ENCODE measurements at places on chromosomes 4 and X. TPM values are rescaled to one million over a fixed set of nuclear protein-coding genes. Genes with fewer than 3 reads are reported as not detected.
A peak's percentile ranks its signal among the peaks of the same experiment; 100 is the strongest.

DNA sequence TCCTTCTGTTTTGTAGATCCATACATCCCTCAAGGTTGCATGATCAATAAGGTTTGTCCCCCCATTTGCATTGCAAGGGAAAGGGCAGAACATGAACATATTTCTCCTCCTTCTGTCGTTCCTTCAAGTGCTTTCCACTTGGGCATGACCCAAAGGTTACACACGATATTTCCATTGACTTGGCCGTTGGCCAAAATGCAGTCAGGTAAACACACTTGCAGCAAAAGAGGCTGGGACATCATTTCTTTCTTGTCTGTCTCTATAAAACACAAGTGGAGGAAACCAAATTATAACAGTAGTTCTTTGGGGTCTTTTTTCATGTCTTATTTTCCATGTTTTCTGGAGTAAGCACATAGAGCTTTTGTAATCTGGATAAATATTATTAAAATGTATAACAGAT lies 156.1 kb downstream of the FRAS1 start:
- no peak overlapping the region for H3K4me3 ChIP-seq
- H3K27ac ChIP-seq, result no peak overlapping the region
- peaks cover 4% of the 10 kb centered on the region for H3K27me3 ChIP-seq
- H3K4me1 ChIP-seq, result no peaks in the 10 kb centered on the region
- no peaks in the 10 kb centered on the region for H3K36me3 ChIP-seq
- no peak for DNase-seq

DNA sequence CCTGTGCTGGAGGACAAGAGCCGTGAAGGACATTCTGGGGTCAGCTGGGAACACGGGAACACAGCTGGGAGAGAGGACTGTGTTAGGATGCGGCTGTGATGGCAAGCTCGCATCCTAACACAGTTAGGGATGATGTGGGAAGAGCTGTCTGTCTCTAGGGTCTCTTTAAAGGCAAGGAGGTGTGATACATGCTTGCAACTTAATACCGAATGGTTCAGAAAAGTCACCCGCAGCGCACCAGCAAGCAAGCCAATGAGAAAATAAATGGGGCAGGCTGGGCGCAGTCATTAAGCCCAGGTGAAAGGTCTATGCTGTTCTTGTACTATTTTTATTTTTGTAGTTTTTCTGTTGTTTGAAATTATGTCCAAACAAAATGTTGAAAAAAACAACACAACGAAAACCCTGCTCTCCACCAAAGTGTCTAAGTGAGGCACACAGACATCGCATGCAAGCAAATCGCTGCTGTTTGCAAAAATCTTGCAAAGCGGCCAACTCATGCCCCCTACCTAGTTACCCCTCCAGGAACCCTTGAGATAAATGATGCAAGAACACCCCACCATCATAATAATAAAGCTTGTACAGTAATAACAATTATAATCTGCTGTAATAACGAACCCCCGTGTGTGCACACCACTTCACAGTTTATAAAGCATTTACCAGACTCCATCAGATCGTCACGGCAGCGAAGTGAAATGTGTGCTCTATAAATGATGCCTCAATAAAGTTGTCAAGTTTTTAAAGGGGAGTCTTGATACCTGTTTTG lies 17.9 kb upstream of the ADRA2C start:
- no peaks in the 10 kb centered on the region for H3K36me3 ChIP-seq
- no peaks in the 10 kb centered on the region for H3K4me1 ChIP-seq

- H3K4me3 ChIP-seq, result no peak overlapping the region
- DNase-seq, result no peak
- H3K36me3 ChIP-seq, result no peaks in the 10 kb centered on the region
Observed at GRCh38 chr4:160835789-160836188, 1328.0 kb downstream of the FSTL5 start.

GRCh38 chrX:132022967-132023895 lies at the start of gene STK26:
Gene STK26, plus strand, starts transcription at chrX:132023302. Its CDS starts 316 bp downstream, at chrX:132023618.
- H3K4me3 ChIP-seq, result peak within 1 kb of the TSS; percentile 91
- peak; percentile 85 for DNase-seq
- peaks cover 36% of the 10 kb centered on the region for H3K4me1 ChIP-seq
- peak within 1 kb of the TSS; percentile 94 for H3K27ac ChIP-seq
- peaks cover 12% of the 10 kb centered on the region for H3K36me3 ChIP-seq
- no peaks in the 10 kb centered on the region for H3K27me3 ChIP-seq

GRCh38 chr4:825063-825970 lies 612 bp downstream of the CPLX1 start:
- no peak overlapping the region for H3K27ac ChIP-seq
- no peak overlapping the region for H3K4me3 ChIP-seq
- H3K36me3 ChIP-seq, result no peaks in the 10 kb centered on the region

DNA sequence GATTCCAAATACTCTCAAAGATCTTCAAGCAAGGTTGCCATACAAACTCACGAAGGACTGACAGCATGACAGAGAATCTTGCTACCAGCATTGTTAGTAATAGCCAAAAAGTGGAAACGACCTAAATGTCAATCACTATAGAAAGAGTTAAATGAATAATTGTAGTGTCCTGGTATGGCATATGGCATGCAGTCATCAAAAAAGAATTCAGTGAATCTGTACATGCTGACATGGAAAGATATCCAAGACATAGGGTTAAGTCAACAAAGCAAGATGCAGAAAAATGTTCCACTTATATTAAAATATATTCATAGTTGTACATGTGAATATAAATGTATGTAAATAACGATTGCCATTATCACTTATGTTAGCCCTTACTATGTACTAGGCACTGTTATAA lies 37.6 kb downstream of the SRPX2 start:
- no peaks in the 10 kb centered on the region for H3K4me1 ChIP-seq
- no peaks in the 10 kb centered on the region for H3K36me3 ChIP-seq
- peaks cover 5% of the 10 kb centered on the region for H3K27me3 ChIP-seq
- no peak overlapping the region for H3K27ac ChIP-seq
- no peak for DNase-seq
- H3K4me3 ChIP-seq, result no peak overlapping the region

- H3K36me3 ChIP-seq, result no peaks in the 10 kb centered on the region
- no peak for DNase-seq
- no peaks in the 10 kb centered on the region for H3K27me3 ChIP-seq
Observed at GRCh38 chr4:83504503-83504902, 19.6 kb upstream of the ABRAXAS1 start.

DNA sequence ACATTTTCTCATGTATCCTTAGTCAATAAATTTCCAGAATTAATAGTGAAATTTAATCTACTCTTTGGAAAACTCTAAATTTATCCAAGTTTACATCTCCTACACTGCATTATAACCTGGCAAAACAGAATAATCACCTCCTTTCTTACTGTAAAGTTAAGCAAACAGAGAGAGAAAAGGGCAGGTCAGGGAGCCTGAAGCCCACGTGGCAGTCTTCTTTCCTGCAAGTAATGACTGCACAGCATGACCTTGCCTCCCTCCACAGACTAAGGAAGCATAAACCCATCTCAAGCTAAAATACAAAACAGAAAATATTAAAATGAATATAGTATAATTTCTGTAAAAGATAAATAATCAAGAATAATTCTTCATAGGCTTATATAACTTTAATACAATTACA lies 1153.0 kb downstream of the C4orf33 start:
- no peak overlapping the region for H3K27ac ChIP-seq
- no peaks in the 10 kb centered on the region for H3K4me1 ChIP-seq
- H3K36me3 ChIP-seq, result no peaks in the 10 kb centered on the region
- H3K27me3 ChIP-seq, result no peaks in the 10 kb centered on the region
- no peak for DNase-seq
- H3K4me3 ChIP-seq, result no peak overlapping the region

GRCh38 chr4:24078347-24078962 lies 188.6 kb upstream of the PPARGC1A start:
- no peaks in the 10 kb centered on the region for H3K36me3 ChIP-seq
- DNase-seq, result no peak
- no peaks in the 10 kb centered on the region for H3K27me3 ChIP-seq

DNA sequence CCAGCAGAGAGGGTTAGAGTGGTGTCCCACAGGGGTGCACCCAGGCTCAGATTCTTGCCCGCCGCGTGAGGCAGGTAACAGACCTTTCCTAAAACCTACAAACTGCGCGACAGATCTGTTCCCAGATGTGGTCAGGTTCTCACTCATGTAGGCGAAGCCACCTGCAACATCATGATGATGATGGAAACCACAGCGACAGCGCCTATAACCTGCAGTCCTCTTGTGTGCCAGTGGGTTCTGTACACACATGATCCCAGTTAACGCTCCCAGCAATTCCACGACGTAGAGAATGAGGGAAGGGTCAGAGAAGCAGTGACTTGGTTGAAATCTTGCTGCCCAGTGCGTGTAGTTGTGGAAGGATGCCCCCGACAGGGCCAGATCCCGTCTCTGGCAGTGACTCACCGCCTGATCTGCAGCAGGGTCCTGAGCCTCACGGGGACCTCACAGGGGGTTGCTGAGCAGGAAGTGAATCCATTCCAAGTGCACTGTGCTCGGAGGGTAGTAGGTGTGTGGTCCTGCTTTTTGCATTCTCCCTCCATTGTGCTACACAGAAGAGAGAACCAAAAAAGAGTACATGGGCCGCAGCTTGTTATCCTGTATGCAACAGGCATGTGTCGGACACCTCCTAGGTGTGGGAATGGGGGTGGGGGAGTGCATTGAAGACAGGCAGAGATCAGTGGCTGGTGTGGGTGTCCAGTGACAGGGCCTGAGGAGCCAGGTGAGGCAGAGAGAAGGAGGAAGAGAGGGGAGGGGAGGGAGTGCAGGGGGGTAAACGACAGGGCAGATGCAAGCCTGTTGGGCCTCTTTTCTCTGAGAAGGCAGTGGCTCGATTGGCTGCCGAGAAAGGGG lies 66.6 kb downstream of the MTMR1 start:
- H3K4me1 ChIP-seq, result peaks cover 10% of the 10 kb centered on the region
- H3K27ac ChIP-seq, result no peak overlapping the region
- H3K27me3 ChIP-seq, result no peaks in the 10 kb centered on the region
- DNase-seq, result no peak
- H3K36me3 ChIP-seq, result peaks cover 16% of the 10 kb centered on the region

- H3K36me3 ChIP-seq, result no peaks in the 10 kb centered on the region
- no peak overlapping the region for H3K4me3 ChIP-seq
- peaks cover 6% of the 10 kb centered on the region for H3K27me3 ChIP-seq
- DNase-seq, result no peak
- no peaks in the 10 kb centered on the region for H3K4me1 ChIP-seq
- no peak overlapping the region for H3K27ac ChIP-seq
Observed at GRCh38 chrX:16251782-16252181, 84.5 kb downstream of the MAGEB17 start.

- no peak for DNase-seq
- no peak overlapping the region for H3K4me3 ChIP-seq
- H3K27ac ChIP-seq, result no peak overlapping the region
- peaks cover 2% of the 10 kb centered on the region for H3K36me3 ChIP-seq
Observed at GRCh38 chrX:39299615-39300014, 498.4 kb downstream of the MID1IP1 start.

DNA sequence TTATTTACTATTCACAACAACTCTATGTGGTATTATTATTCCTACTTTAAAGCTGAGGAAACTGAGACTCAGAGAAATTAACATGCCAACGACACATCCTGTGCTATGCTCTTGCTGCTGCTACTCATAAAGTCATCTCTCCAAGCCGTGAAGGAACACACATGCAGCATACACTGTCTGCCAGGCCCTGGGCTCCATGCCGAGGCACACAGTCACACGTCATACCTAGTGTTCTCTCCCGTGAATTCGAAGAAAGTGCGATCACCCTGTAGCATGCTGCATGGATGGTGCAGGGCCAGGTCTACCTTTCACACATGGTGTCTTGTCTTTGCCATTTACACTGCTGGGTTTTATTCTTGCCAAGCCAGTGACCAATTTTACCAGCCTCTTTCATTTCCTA lies 34.1 kb downstream of the TBC1D1 start:
- DNase-seq, result no peak
- peaks cover 26% of the 10 kb centered on the region for H3K36me3 ChIP-seq
- peaks cover 27% of the 10 kb centered on the region for H3K4me1 ChIP-seq
- H3K27ac ChIP-seq, result no peak overlapping the region
- H3K27me3 ChIP-seq, result no peaks in the 10 kb centered on the region
- H3K4me3 ChIP-seq, result no peak overlapping the region

GRCh38 chrX:111581086-111581485 lies 69.6 kb downstream of the SERTM2 start:
- H3K4me3 ChIP-seq, result no peak overlapping the region
- H3K27me3 ChIP-seq, result no peaks in the 10 kb centered on the region
- no peak for DNase-seq
- no peak overlapping the region for H3K27ac ChIP-seq
- no peaks in the 10 kb centered on the region for H3K36me3 ChIP-seq

DNA sequence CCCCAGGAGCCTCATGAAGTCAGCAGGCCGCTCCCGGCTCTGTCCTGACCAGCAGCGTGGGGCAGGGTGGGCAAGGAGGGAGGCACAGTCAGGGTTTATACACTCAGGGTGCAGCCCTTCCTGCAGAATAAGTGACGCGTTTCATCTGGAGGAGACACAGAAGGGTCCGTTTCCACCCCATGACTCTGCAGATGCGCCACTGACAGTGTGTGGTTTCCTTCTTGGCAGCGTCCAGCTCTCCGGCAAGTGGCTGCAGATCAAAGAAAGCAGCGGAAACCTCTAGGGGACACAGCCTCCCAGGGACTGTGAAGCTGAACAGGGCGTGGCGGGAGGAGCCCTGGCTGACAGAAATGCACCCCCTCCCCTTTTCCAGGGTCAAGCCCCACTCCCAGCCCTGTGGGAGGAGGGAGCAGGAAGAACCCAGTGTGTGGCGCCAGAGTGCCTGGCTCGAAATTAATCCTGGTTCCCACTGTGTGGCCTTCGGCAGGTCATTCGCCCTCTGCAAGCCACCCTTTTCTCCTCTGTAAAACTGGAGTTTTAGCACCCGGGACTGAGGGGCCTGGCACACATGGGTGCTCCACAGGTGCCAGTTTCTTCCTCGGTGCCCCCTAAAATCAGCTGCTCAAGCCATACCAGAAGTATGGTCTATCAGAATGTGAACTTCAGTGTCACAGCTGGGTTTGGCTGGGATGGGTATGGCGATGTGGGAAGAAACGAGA lies 17.3 kb upstream of the TBC1D14 start:
- DNase-seq, result peak; percentile 76
- peaks cover 42% of the 10 kb centered on the region for H3K4me1 ChIP-seq
- H3K27ac ChIP-seq, result peak overlapping the region; percentile 92

DNA sequence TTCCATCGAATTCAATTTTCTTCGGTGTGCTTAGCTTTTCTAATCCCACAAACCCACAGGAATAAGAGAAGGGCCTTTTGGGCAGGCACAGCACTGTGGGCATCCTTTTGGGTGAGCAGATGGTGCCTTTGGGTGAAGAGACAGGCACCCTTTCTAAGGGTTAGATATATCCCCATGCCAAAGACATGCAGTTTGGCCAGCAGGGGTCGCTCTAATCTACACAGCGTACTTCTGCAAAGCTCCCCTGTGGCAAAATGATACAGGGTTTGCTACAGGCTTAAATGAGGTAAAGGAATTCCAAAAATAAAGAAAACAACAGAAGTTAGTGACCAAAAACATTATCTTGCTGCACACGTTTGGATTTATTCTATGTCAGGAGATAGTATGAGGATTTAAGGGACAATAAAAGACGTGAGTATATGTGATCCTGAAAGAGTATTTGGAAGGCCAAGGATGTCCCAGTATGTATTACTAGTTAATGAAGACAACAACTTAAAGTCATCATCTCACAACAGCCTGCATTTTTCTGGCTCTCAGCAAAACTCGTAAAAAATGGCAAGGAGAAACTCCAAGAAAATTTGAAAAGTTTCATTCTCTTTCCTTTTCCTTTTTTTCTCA lies 49.5 kb downstream of the PHEX start:
- no peaks in the 10 kb centered on the region for H3K4me1 ChIP-seq
- no peak overlapping the region for H3K27ac ChIP-seq
- DNase-seq, result peak; percentile 46
- no peaks in the 10 kb centered on the region for H3K36me3 ChIP-seq

Gene MCTS1
- total RNA-seq, result 56.0 TPM

Gene SUPT20HL1
- total RNA-seq, result not detected

Gene GAGE1
- total RNA-seq, result not detected

Gene XAGE2
- not detected for total RNA-seq

Gene FAM133A
- not detected for total RNA-seq

Gene ASB9
- 0.34 TPM for total RNA-seq

Gene PLS3
- 0.39 TPM for total RNA-seq

Data from activated CD8-positive, alpha-beta T cell treated with anti-CD3 and anti-CD28 coated beads, Interleukin-2, amount 10 ng/mL, durations not matched to agents 7 days and 5 days (primary cell).